ENCODE measurements at places on chromosomes 5 and 9.

DNA sequence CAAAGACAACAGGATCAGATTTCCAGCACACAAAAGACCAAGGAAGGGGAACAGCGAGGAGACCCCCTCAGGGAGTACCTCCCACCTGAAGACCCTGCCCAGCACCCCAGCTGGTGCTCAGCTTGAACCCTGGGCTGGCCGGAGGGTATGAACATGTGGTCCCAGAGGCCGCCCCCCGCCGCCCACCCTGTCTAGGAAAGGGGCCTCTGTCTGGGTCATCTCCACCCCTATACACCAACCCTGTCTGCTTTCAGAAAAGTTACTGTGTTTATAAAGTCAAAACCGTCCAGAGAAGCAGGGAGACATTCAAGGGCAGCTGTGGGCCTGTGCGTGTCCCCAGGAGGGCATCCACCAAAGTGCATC, 72.2 kb downstream of the ADAMTS2 start:
- no peak for DNase-seq

DNA sequence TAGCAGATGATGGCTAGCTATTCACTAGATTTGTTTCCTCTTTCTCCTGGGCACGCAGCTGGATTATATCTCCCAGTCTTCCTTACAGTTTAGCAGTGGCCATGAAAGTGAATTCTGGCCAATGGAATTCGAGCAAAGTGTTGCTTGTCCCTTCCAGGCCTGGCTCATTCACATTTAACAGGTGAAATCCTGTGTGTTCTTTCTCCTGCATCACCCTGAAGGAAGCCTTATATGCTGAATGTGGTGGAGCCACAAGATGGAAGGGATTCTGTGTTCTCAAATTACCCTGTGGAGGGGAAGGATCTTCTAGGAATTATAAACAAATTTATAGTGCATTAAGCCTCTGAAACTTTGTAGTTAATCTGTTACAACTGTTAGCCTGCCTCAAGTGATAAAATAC, 8.2 kb upstream of the ELOVL7 start:
- no peak for DNase-seq

- no peak for DNase-seq
Observed at GRCh38 chr5:20434786-20435185, 446.8 kb upstream of the CDH18 start.

DNA sequence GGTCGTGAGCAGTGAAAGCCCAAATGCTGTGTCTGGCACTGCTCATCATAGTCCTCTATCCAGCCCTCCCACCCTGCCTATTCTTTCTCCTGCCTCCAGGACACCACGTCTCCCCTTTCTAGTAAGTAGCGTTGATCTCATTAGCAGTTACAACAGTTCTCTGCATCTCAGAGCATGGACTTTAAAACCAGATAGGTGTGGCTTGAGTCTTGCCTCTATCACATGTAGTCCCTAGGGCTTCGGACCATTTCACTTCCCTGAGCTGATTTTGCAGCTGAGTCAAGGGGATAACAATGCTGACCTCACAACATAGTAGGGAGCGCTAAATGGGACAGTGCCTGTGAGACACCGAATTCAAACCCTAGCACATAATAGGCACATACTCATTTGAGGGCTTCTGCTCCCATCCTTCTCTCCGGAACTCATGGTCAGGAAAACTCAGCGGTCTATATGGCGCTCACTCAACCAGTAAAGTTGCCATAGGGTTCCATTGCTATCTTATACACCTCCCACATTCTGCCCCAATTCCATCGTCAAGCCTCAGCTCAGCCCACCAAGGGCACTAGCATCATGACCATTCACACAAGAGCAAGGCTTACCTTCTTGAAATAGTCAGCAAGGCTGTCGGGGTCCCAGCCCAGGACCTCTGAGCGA, 515 bp downstream of the LCP2 start:
- no peak for DNase-seq

DNA sequence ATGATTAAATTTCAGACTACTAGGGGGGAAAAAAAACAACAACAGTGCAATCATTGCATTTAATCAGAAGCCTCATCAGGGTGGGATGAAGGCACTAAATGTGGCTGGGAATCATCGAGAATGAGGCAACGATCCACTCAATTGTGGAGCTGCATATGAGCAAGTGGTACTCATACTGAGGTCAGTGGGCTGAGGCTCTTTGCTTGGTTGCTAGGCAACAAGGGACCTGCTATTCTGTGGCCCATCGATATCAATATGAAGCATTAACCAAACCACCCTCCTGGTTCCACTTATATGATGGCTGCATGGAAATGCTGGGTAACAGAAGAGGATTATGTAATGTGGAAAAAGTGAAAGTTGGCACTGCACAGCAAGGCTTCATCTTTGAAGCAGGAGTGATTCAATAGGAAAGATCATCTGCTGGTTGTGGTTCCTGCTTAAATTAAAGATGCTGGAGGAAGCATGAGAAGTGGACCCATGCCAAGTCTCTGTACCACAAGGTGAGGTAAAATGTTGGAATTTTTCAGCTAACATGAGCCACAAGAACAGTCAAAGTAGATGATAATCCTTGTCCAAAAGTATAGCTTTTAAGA, 159.8 kb upstream of the HMHB1 start:
- no peak for DNase-seq

DNA sequence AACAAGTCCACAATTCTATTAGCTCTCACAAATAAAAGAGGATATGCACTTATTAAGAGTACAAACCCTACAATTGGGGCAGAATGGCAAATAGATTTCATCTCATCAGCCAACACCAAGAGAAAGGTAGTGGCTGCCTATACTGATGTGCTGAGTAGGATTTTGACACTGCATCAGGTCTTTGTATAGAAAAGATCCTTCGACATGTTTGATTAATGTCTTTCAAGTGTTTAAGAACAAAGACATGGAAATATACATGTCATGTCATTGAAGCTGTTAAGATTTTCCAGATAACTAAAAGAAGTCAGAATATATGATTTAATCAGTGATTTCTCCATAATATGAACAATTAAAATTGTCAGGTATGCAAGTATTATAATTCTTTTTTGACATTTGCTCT, 238.7 kb upstream of the GRAMD2B start:
- no peak for DNase-seq

DNA sequence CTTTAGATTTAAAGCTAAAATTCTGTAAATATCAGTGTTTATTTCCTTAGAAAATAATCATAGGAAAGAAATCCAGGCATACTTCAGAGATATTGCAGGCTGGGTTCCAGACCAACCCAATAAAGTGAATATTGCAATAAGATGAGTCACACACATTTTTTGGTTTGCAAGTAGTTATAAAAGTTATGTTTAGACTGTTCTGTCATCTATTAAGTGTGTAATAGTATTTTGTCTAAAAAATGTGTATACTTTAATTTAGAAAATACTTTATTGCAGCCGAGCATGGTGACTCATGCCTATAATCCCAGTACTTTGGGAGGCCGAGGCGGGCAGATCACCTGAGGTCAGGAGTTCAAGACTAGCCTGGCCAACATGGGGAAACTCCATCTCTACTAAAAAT, 6.9 kb upstream of the RIC1 start:
- DNase-seq = no peak

DNA sequence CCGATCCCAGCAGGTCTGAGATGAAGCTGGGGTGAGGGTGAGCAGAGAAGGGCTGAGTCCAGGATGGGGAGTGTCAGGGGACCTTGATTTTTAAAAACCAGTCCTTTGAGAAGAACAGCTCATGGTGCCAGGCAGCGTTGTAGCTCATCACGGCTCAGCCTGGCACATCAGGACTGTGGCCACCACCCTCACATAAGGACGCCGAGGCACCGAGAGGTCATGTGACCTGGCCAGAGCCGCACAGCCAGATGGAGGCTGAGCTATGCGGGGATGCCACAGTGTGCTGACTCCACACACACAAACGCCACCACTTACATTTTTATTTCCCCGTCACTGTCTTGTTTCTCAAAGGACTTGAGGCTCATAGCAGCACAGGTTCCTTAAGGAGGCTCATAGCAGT, 32.9 kb upstream of the CEP72 start:
- DNase-seq = no peak

GRCh38 chr5:14305045-14305444, 161.9 kb downstream of the TRIO start:
- no peak for DNase-seq

- DNase-seq = no peak
Observed at GRCh38 chr9:98590101-98590500, 118.6 kb downstream of the GABBR2 start.

DNA sequence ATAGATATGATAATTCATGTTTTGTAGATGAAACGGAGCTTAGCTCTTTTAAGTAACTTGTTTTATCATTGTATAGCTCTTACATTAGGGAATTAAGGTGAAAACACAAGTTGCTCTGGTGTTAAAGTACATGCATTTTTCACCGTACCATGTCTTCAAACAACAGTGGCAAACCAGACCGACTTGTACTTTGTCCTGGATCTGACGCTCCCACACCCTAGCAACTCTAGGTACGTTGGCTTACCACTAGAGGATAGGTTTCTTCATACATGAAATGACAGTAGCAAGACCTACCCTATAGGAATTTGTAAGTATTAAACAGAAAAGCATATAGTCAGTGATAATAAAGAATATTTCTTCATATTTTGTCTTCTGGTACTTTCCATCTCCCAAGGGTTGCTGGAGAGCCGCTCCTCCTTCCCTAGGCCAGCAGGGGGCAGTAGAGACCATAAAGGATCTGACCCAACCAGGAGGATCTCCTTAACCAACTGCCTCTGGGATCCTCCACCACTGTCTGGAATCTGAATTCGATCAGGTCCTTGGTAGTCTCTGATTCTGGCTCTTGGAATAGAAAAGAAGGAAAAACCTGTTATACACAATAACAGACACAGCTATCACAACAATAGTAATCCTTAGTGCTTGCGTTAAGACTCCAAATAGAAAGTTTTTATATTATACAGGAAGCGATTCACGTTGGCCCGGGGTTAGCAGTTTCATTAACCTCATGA, 136.7 kb downstream of the CAVIN4 start:
- no peak for DNase-seq

GRCh38 chr5:114435885-114436299, 74.0 kb downstream of the KCNN2 start:
- no peak for DNase-seq

GRCh38 chr5:157067005-157067404, 8.1 kb upstream of the HAVCR1 start:
- DNase-seq = no peak

- DNase-seq = no peak
Observed at GRCh38 chr5:151622367-151623088, 31.4 kb upstream of the FAT2 start.

Measured in right atrium auricular region (tissue), 2 donors.